Amniotic stem cell (primary cell): ENCODE measurements at places on chromosomes 1 and 21.
A peak's percentile ranks its signal among the peaks of the same experiment; 100 is the strongest.

- DNase-seq = no peak
Measured at GRCh38 chr1:159008744-159009188, 941 bp upstream of the IFI16 start.

- no peak for DNase-seq
Measured at GRCh38 chr21:32061729-32062128, 188.9 kb downstream of the HUNK start.

GRCh38 chr1:199302554-199302953 is 663.7 kb downstream of the PTPRC start:
- peak; percentile 37 for DNase-seq

- DNase-seq = no peak
Measured at GRCh38 chr1:31801458-31801857, 14.4 kb downstream of the SPOCD1 start.

DNA sequence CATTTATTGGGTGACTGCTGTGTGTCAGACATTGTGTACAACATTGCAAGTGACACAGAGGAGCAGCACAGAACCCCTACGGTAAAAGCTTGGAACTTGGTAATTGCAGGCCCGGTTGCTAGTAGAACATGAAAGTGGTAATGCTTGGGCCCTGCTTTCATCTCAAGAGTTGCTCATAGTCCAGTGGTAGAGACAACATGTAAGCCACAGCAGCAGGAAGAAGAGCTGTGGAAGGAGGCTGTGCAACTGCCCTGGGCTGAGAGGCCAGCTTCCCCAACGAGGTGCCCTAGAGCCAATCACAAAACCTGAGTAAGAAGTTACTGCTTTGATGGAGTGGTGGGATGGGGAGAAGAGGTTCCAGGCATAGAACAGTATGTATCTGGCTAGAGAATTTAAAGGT is 18.4 kb downstream of the CNIH4 start:
- no peak for DNase-seq

DNA sequence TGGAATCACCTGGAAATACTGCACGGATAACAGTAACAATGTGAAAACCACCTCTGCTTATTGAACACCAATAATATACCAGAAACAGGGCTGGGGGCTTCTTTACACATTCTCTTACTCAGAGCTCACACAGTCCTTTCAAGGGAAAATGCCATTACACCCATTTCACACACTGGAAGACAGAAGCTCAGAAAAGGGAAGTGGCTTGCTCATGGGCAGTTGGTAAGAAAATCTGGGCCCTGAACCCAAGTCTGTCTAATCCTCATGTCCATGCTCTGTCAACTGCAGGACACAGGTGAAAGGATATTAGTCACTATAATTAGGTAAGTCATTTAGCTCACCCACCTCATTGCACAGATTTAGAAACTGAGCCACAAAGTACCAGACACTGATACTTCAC is 18.6 kb downstream of the C8A start:
- no peak for DNase-seq

GRCh38 chr21:44779417-44780136 is 22.0 kb downstream of the UBE2G2 start:
- no peak for DNase-seq

GRCh38 chr1:204971517-204972336 is 71.3 kb upstream of the CNTN2 start:
- peak; percentile 49 for DNase-seq

- no peak for DNase-seq
Measured at GRCh38 chr1:95548211-95548610, 314.2 kb downstream of the RWDD3 start.

DNA sequence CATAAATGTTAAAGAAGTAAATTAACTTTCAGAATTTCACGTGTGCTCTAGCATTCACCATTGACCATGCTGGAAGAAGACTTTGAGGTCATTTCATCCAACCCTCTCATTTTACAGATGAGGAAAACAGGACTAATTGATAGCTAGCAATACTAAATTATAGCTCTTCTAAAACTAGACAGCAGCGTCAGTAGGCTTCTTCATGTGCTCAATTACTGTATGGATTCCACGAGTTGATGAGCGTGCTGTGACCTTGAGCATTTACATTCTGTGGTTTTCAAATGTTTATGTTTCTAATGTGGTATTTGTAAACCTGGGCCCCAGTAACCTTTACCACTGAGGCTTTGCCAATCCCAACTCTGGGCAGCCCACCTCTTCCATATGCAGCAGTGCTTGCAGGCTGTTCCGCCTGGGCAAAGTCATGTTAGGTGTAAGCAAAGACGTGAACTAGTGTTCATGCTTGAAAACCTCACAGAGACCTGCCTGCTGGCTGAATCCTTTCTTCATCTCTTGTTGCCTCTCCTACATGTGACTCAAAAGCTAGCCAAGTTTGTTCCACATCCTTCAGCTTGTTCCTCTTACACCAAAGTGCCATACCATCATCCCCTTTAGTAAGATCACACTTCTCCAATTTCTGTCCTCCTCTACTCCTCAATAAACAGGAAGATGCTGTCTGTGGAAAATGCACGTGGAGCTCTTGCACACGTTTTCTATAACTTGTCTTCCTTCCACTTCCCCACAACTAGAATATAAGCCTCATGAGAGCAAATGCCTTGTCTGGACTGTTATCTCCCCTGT is 17.2 kb downstream of the KCNJ15 start:
- DNase-seq = no peak

DNA sequence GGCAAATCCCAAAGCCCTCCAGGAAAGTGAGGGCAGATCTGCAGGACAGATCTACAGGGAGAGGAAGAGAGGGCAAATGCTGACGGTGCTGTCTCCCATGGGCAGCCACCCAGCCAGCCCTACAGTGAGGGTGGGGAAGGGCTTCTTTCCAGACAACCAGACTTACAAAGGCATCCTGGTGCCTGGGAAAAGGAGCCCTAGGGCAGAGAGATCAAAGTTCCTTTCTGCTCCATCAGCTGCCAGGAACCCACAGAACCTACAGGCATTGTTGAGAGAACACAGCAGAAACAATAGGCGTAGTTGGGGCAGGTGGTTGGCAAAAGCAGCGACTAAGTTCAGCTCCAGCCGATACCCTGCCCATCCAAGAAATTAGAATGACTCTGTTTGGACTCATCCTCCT is 332.4 kb downstream of the KCNH1 start:
- no peak for DNase-seq

- no peak for DNase-seq
Measured at GRCh38 chr1:239293350-239294110, 92.8 kb upstream of the CHRM3 start.

DNA sequence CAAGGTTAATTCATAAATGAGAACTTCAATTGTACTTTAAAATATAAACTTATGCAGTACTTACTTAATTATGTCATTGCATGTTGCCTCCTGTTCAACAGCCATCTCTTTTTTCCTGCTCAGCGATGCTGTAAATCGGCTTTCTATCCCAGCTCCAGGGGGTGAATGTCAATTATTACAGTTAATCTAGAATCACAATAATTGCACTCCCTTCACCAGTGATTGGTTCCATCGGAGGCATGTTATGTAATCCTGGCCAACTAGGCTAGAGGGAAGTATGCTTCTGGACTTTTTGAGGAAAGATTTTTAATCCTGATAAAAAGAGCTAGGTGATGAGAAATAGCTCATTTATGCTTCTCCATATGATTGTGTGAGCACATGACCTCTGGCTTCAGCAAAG is 53.8 kb upstream of the SGIP1 start:
- no peak for DNase-seq

DNA sequence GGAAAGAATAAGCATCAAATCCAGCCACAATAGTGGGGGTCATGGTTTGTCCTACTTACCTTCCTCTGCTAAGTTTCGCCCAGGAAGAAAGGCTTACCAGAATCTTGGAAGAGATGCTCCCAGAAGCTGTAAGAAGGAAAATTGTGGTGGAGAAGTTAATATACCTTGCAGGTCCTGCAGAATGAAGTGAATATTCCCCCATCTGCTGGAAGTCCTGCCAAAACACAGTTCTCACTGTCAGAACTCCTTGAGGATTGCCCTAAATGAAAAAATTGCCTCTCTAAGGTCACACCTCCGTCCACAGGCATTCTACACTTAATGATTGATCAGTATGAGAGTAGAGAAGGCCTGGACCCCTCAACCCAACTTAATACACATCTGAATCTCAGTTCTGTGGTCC is 78.4 kb upstream of the RGS21 start:
- no peak for DNase-seq

- no peak for DNase-seq
Measured at GRCh38 chr21:18191139-18191538, 53.5 kb upstream of the CHODL start.

GRCh38 chr1:88029899-88030298 is 654.2 kb upstream of the PKN2 start:
- DNase-seq = no peak

GRCh38 chr1:189782295-189782694 is 695.4 kb downstream of the BRINP3 start:
- no peak for DNase-seq

DNA sequence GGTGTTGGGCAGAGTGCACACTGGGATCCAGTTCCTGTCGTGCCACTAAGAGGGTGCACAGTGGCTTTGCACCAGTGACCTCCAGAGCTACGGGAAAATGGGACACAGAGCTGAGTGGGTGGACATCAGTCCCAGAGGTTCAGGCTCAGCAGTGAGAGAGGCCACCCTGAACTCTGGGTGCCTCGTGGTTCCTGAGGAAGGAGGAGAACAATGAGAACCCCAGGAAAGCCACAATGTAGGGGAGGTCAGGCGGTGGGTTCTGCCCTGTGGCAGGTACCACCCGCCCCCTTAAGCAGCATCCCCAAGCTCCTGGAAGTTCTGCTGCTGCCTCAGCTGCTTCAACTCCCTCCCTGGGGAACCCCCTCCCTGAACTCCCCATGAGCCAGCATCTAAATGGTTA is 112.2 kb downstream of the GRIK3 start:
- no peak for DNase-seq

- DNase-seq = no peak
Measured at GRCh38 chr1:55635856-55636255, 420.7 kb upstream of the USP24 start.

DNA sequence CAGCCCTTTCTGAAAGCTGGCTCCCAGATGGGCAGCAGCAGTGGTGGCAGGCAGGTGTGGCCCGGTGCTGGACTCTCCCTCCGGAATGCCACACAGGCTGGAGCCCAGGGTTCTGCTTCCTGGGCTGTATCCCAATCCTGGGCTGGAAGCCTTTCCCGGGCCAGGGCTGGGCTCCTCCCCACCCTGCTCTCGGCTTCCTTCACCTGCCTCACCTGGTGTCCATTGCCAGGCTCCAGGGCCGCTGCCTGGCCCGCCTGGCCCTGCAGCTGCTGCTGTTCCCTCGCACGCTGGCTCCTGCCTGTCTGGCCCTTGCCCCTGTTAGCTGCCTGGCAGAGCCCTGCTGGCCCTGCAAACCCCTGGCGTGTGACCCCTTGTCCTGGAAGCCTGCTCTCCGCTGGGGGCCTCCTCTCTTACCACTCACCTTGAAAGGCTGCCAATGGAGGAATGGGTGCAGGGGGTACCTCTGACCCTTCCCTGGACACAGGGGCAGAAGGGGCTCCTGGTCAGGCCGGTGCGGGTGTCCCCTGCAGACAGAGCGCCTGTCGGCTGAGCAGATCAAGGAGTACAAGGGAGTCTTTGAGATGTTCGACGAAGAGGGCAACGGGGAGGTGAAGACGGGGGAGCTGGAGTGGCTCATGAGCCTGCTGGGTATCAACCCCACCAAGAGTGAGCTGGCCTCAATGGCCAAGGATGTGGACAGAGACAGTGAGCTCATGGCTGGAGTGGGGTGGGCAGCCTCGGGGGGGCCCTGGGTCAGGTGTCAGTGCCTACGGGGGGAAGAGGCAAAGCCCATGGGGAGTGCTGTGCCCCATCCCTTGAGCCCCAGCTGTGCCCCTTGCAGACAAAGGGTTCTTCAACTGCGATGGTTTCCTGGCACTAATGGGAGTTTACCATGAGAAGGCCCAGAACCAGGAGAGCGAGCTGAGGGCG is 1.1 kb downstream of the CALML6 start:
- DNase-seq = no peak

GRCh38 chr1:53384796-53385195 is 56.9 kb upstream of the LRP8 start:
- no peak for DNase-seq

GRCh38 chr1:209063767-209064659 is 519.5 kb upstream of the CAMK1G start:
- DNase-seq = no peak
